ENCODE measurements at places on chromosomes 6 and 20.
A peak's percentile ranks its signal among the peaks of the same experiment; 100 is the strongest.

GRCh38 chr6:73036689-73037088, 188.6 kb downstream of the KHDC1L start:
- DNase-seq, result no peak

GRCh38 chr6:1764397-1764987, 154.8 kb downstream of the FOXC1 start:
- DNase-seq, result no peak

DNA sequence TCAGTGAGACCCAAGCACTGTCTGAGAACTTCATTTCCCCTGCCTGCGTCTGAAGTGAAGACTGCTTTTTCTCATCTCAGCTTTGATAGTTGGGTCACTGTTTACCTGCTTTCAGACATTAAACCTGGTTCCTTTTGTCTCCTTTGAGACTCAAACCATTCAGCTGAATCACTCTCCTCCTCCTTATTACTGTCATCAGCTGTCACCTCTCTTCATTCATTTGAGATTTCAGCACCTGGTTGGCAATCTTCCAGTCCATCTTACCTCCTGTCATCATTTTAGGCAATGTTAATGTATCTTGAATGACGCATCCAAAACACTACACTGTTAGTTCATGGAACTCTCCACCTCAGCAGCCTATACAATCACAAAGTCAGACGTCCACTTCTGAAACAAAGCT, 34.3 kb upstream of the SOX4 start:
- DNase-seq, result no peak

- no peak for DNase-seq
Measured at GRCh38 chr6:100913400-100914276, 32.5 kb upstream of the ASCC3 start.

DNA sequence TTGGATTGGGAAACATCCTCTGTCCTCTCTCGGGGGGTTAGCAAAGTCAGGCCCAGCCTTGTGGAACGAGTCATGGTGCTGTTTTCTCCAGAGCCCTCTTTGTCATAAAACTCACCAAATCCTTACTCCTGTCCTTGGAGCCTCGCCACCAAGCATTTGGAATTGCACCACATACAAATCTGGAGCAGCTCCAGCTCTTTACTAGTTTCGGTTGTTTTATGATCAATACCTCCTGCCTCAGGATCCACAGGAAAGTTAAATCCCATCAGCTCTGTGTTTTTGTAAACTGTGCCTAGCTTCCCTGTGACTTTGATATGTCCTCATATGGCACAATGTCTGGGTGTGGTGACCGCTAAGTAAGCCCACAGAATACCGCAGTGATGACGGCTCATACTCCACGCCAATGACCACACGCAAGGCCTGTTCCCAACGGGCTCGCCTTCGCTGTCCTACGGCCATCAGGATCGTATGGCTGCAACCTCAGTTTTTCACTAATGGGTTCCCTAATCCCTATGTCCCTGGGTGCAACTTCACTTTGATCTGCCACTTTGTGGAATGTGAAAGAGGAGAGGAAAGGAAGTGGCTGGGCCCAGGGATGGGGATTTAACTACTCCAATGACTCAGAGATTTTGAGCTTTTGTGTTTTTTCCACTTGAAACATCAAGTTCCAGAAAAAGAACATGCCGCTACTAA, 111.3 kb upstream of the FOXQ1 start:
- DNase-seq, result no peak

GRCh38 chr6:9140172-9140571, 704.8 kb upstream of the SLC35B3 start:
- DNase-seq, result no peak

DNA sequence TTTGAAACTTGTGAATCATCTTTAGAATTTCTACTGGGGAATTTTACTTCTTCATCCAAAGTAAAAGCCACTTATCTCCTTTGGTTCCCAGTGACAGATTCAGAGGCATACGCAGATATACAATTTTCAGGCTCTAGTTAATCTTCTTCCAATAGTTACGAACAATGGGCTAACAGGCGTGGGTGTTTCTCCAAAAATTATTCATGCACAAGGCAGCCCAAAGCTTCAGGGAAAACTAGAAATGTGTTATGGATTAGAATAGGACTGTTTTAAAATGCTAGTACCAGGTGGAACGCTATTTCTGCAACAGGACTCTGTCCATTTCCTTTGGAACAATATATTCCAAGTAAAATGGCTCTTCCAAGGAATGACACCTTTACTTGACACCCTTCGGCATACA, 102.2 kb downstream of the ZNF217 start:
- DNase-seq, result no peak

GRCh38 chr6:169556758-169557548, 144.9 kb downstream of the WDR27 start:
- DNase-seq, result no peak

DNA sequence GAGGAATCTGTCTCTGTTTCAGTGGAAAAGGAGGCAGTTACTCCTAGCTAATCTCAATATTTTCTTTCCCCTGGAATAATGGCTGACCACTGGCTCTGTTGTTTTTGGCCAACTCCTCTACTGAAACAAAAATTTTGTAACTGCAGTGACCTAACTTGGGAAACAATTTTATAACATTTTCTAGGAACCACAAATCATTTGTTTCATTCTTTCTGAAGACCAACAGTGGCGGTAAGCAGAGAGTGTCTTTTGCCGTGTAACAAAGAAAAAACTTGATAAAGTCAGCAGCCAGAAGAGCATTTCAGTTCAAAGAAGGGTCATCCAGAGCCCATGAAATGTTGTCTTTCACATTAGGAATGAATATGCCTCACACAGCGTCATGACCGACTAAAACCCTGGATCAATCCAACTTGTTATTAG, 11.8 kb upstream of the BFSP1 start:
- DNase-seq, result peak; percentile 91

DNA sequence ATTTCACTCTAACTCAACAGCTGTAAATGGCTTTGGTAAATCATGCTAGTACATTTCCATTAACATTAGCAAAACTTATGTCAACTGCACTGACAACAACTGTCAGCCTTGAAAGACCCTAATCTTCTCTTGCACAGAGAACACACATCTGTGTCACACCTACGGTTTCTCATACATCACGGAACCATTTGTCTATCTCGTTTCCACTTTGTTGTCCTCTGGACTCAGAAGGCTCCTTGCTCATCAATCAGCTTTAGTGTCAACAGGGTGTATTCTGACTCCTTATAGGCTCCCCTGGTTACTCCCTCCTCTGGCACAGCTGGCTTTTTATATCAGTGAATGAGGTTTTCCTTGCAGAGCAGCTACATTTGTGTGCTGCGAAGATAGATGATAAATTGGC, 49.3 kb downstream of the CD83 start:
- peak; percentile 16 for DNase-seq

- peak; percentile 58 for DNase-seq
Measured at GRCh38 chr6:1757131-1757530, 147.4 kb downstream of the FOXC1 start.

GRCh38 chr20:33475381-33476152, 14.3 kb upstream of the CBFA2T2 start:
- no peak for DNase-seq

DNA sequence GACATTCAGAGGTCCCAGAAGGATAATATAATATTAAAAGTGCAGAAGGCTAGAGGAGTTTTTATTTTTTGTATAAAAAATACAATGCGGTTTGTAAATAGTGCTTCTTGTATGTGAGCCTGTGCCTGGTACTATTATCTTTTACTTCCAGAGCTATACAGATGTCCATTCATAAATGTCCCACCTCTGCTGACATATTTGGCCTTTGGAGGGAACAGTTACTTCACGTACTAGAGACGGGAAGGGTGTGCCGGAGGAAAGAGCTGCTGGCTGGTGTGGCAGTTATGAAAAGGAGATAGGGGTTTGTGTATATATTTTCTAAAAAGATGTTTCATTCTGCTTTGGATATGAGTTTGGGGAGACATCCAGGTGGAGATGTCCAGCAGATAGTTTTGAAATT, 8.8 kb downstream of the CD109 start:
- no peak for DNase-seq

DNA sequence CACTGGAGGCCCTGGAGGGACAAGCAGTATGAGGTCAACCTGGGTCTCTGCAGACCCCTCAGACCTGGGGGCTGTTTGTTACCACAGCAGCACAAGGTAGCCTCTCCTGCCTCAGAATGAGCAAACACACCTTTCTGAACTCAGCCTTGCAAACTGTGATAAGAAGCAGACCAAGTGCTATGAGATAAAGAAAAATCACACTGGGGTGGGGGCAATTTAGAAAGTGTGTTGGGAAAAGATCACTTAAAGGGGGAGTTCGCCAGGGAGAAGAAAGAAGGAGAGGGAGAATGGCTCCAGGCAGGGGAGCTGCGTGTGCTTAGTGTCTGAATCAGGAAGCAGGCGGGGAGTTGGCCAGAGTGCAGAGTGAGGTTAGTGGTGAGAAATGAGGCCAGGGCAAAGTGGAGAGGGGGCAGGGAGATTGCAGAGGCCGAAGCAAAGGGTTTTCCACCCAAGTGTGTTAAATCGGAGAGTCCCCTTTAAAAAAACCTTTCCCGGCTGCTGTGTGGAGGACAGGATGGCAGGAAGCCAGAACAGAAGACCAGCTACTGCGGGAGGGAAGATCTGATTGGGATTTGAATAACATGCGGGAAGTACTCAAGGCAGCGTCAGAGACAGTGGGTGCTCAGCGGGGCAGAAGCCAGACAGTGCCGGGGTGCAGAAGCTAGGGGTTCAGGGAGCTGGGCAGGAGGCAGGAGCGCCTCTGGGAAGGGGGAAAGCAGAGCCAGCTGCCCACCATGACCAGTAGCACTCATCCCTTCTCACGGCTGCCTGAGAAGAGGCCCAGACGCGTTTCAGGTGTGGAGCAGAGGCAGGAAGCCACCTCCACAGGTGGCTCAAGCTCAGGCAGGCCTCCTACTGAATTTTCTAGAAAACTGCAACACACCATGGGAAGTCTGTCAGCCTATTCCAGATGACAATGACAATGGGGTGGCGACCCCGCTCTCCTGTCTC, 9.0 kb downstream of the ADA start:
- DNase-seq, result peak; percentile 77

DNA sequence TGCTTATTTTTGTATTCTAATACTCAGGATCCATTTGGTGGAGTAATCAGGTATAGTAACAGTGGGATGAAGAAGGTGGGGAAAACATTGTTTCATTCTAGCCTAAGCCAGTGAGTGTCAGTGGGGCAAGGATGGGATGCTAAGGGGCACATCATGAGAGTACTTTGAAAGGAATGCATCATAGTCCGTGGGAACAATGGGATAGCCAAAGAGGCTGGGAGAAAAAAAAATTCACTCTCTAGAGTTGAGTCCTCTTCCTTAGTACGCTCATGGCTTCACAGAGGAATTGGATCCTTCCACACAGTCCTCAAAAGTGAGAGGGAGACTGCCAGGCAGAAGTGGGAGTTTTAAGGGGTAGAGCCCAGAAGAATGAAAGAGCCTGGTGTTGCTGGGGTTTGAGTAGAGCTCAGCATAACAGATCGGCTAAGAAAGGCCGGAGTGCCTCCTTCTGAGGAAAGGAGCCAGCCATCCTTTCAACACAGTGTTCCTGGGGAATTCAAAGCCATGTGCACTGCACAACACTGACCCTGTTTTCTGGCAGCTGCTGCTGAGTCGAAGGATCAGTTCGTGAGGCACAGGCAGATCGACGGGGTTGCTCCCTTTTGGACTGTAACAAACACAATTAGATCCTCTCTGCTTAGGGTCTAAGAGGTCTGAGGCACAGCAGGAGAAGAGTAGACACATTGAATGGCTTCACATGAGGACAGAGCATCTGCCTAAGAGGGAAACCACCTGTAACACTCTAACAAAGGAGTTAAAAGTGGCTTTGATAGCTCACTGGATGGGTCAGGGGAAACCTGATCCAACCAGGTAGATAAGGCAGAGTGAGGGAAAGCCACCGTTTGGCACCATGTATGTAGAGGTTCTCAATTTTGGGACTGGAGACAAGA, 61.2 kb downstream of the ELOVL5 start:
- DNase-seq, result no peak

DNA sequence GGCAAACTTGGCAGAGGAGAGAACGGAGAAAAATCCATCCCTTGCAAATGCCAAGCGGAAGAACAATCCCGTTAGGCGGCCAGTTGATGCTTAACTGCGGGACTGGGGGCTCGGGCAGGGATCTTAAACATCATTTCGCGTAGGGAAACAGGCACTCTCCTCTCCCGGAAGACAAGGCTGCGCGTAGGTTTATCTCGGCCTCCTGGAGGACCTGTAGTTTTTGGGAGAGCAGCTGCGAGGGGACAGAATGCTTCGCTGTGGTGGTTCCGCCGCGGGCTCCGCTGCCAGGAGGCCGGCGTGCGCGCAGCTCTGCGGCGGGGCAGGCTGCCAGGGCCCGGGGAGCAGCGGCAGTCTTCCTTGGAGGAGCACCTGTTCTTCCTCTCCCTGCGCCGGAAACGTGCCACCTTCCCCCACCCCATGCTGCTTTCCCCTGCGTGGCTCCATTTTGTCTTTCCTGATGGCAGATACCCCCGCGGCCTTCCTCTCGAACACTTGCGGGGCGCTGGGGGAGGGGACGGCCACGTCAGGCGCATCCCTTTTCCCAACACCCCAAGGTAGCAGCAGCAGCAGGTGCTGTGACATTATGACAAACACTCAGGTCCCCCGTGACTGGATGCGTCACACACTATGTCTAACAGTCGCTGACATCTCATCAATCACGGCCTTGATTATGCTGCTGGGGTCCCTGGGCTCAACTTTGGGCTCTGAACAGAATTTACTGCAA, 230.7 kb upstream of the BTBD3 start:
- peak; percentile 81 for DNase-seq

DNA sequence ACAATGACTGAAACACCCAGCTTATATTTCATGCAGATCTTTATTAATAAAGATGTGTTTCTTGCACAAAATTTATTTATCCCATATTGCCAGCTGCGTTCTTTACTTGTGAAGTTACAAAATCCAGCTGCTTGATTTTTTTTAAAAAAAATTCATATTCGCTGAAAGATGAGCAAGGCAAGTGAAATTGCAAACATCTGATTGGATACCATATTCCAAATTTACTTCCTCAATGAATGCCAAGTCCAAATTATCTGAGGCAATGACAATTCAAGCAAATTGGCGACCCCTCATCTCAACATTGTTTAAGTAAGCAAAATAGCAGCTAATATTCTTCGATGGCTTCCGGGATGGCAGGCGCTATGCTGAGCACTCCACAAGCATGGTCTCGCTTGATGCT, 37.7 kb downstream of the ZFP64 start:
- DNase-seq, result no peak

DNA sequence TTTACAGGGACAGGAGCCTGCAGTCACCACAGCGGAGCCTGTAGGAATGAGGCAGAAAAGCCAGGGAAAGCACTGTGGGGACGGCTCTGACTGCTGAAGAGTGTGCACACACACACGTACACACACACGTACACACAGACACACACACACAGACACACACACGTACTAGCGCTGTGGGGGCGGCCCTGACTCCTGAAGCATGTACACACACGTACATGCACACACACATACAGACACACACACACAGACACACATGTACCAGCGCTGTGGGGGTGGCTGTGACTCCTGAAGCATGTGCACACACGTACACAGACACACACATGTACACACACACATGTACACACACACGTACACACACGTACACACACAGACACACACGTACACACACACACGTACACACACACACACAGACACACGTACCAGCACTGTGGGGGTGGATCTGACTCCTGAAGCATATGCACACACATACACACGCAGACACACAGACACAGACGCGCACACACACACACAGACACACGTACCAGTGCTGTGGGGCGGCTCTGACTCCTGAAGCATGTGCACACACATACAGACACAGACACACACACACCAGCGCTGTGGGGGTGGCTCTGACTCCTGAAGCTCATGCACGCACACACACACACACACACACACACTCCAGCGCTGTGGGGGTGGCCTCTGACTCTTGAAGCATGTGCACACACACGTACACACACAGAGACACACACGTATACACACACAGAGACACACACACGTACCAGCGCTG, 127.3 kb downstream of the DLL1 start:
- DNase-seq, result peak; percentile 39

Data from kidney (tissue), 22 donors.